Activated CD4-positive, CD25-positive, alpha-beta regulatory T cell (primary cell): ENCODE measurements at places on chromosomes 1 and 21.
A peak's percentile ranks its signal among the peaks of the same experiment; 100 is the strongest.

DNA sequence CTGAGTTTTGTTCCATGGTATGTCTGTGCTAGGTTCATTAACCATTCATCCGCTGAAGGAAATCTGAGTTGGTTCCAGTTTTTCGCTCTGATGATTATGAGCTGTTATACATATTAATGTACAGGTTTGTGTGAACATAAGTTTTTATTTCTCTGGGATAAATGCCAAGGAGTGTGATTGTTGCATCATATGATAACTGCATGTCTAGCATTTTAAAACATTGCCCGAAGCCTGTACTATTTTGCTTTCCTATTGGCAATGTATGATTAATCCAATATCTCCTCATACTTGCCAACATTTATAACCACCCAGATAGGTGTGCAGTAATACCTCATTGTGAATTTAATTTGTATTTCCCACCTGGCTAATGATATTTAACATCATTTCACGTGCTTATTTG is 322.7 kb downstream of the ZNF326 start:
- DNase-seq = no peak

DNA sequence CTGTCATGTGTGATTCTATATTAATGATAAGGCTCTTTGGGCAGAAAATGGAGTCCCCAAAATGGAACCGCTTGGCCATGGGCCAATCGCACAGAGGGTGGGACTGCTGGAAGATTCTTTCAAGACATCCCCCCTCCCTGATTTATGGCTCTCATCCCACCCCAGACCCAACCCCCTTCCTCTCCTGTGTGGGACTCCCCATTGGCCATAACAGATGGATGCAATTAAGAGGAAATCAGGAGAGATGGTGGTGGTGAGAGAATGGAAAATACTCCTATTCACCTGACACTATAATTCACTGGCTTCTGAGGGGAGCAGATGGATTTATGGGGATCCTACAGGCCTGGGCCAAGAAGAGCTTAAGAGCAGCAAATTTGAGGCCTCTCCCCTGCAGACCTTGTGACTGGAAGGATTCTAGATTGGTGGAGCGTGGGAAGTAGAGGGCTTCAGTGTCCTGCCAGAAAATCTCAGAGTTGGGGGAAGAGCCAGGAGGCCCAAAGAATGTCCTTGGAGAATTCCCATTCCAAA is 1.7 kb downstream of the IGFN1 start:
- no peak for DNase-seq

- DNase-seq = no peak
These were observed 4.3 kb downstream of the PPP2R5A start for GRCh38 chr1:212289262-212290077.

DNA sequence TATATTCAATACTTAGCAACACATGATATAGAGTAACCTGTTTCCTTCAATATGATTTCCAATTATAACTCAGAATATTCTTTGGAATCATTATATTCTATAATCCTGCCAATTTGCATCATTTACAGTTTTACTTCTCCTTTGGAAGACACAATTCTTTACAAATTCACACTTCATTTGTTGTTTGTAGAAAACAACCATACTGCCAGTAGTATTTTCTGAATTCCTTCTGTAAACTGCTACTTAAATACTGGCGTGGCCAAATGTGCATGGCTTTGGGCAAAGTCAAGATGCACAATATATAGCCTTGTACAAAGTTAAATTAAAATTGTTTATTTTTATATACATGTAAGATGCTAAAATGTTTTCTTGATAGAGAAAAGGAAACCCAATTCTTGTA is 687.1 kb upstream of the NEGR1 start:
- DNase-seq = no peak

DNA sequence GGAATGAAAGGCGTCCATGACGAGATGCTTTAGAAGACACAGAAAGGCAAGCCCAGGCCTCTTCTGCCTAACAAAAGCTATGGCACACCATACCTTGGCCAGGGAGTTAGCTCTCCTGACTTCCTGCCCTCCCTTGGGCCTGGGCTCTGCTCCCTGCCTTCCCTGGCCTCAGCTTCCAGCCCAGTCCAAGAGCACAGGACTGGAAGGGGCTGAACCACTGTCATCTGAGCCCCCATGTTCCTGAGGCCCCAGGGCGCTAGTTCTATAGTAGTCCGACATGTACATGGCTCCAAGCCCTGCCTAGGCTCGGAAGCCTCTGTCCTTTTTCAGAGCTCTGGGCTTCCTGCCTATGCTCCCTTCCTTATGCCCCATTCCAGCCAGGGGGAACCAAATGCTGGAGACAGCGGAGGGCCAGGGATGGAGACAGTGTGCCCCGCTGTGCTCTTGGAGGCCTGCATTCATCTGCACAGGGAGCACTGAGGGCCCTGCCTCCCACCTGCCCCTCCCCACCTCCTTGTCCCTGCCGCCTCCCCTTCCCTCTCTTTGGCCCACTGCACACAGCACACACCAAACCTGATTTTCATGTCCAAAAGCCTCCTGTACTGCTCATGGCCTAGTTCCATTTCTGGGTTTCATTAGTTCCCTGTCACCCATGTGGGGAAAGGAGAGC is 240.1 kb downstream of the RHOU start:
- DNase-seq = no peak

DNA sequence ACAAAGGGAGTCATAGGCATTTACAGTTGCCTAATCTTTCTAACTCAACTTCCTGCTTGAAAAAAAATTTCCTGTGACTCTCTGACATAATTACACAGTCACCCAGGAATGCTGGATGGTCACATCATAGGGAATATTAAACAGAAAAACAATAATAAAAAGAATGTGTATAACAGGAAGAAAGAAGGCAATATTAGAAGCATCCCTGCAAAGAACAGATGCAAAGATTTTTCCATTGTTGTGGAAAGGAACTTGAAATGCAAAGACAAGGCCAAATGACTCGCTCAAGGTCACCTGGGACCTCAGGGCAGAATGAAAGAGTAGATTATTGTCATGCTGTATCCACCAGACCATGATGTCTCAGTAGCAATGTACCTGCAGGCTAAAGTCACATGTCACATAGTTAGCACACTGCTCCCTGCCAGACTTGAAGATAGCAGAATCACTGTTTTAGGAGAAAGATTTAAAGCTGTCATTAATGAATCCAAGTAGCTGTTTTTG is 184.3 kb downstream of the CYYR1 start:
- DNase-seq = no peak

GRCh38 chr21:36910581-36911307 is 55.7 kb downstream of the HLCS start:
- no peak for DNase-seq

GRCh38 chr1:210061992-210062391 is 124.0 kb downstream of the SYT14 start:
- no peak for DNase-seq

DNA sequence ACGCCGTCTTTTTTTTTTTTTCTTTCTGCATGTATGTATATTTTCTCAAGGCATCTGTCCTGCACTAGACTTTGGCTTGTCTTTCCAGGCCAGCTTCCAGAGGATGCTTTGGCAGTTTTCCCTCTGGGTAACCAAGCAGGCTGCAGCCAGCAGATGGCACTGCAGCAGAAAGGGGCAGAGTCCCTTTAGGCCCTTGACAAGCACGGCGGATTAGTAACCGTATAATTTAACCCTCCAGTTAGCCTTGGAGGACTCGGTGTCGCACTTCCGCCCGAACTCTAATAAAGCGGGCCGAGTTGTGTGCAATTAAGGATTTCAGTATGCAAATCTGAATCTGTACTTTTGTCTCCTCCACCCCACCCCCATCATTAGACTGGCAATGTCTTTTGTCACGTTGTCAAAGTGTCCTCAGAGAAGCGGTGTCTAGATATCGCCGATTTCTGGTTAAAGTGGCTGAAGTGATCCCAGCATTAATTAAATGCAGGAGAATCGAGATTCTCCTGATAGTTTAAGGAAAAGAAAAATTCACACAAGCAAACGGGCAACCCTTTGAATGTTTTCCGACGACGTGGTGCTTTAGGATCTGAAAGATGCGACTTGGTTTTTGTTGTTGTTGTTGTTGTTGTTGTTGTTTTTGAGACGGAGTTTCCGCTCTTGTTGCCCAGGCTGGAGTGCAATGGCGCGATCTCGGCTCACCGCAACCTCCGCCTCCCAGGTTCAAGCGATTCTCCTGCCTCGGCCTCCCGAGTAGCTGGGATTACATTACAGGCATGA is 1.1 kb upstream of the TMEM167B start:
- DNase-seq = no peak

DNA sequence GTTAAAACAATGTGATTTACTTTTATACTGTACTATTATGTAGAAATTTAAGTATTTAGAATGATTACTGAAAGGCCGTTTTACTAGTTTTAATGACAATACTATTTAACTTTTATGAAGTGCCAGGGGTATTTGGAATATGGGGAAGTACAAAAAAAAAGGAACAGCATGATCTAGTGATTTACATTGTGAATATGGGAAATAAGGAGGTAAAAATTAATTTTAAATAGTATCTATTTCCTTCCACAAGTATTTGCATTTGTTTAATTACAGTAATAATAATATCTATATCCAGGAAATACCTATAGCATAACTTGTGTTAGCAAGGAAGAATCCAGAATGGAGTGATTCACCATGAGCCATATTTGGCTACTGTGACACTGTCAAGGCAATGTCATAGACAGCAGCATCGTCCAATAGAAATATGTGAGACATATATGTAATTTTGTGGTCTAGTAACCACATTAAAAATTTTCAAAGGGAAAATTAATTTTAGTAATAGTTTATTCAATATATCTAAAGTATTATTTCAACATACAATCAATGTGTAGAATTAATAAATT is 22.0 kb downstream of the CNST start:
- no peak for DNase-seq

GRCh38 chr1:153536012-153536670 is 350 bp upstream of the S100A6 start:
- DNase-seq = peak; percentile 58

DNA sequence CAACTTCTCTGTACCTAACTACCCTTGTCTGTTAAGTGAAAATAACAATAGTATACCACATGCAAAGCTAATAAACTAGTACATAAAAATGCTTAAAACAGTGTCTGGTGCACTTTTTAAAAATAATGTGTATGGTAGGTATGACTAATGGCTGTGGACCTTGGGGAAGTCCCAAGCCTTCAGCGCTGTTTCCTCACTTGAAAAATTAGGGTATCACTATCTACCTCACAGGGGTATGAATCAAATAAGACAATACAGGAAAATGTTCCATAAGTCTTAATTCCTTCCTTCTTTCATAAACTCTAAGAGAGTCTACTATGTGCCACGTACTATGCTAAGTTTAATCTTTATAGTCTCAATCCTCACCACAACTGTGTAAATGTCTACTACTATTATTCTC is 32.0 kb downstream of the EGLN1 start:
- no peak for DNase-seq

- DNase-seq = peak; percentile 14
These were observed at the start of gene S1PR1 for GRCh38 chr1:101236516-101237228. S1PR1 (plus strand) TSS chr1:101237019; CDS start chr1:101238985, 1,966 bp downstream.

GRCh38 chr1:52634111-52634510 is 1.1 kb downstream of the SHISAL2A start:
- no peak for DNase-seq

DNA sequence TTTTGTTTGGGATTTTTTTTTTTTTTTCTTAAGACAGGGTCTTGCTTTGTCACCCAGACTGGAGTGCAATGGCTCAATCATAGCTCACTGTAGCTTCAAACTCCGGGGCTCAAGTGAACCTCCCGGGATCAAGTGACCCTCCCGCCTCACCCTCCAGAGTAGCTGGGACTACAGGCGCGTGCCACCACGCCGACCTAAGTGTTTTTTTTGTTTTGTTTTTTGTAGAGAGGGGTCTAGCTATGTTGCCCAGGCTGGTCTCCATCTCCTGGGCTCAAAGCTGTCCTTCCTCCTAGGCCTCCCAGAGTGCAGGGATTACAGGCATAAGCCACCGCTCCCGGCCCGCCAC is 776 bp downstream of the HLCS start:
- no peak for DNase-seq

GRCh38 chr1:185044387-185044786 is 971 bp upstream of the RNF2 start:
- no peak for DNase-seq

- DNase-seq = no peak
These were observed 115.7 kb upstream of the ATP1A1 start for GRCh38 chr1:116257341-116257767.

DNA sequence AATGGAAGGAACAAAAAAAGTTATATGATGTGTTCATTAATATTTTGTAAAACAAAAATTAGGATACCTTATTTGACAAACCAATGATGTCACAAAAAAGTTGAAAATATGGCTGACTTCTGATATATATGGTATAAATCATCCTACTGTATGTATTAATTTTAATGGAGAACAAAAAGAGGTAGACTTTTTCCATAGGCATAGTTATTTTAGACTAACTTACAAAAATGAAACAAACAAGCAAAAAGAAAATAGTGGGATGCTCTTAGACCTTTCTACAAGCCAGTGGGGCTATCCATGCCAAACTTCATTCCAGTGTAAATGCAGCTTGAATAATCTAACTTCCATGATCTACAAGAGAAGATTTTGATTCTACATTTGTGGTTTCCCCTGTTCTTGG is 522 bp upstream of the SPTA1 start:
- DNase-seq = no peak

DNA sequence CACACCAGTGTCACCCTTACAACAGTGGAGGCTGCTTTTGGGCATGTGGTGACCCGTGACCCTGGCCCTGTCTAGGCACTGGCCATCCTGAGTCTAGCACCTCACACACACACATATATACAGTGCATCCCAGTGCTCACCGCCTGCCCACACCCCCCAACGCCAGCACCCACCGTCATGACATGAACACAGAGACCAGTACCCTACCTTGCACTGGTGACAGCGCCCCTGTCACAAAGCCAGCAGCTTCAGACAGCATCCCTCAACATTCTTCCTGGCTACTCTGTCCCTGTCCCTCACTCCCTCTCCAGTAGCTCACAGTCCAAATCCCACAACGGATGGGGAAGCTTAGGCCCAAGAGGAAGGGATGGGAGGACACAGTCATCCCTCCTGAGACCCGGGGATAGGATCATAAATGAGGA is 27.1 kb downstream of the AHDC1 start:
- no peak for DNase-seq

DNA sequence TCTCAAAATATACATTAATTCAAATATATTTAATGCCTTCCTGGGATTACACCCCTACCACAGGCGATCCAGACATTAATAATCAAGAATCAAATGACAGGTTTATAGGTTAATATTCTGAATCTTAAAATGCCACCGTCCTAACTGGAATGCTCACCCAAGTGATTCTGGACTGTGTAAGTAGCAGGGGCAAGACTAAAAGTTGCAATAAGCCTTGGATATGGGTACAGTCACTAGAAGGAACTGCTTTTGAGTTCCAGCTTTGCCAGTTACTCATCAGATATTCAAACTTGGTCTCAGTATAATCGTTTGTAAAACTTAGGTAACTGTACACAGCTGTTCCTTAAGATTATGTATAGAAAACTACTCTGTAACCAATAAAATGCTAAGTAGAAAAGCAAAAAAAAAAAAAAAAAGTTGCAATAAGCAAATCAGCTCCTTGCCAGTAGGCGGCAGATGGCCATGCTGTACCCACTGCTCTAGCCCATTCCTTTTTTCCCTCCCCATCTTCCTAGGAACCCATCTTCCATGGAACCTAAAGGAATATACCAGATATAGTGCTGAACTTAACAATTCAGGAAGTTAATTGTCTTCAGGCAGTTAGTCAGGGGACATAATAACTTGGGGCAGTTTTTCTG is 10.5 kb downstream of the RO60 start:
- no peak for DNase-seq
